ENCODE measurements at places on chromosomes 6 and 20.
A peak's percentile ranks its signal among the peaks of the same experiment; 100 is the strongest.

GRCh38 chr6:90078513-90079289 is 184.4 kb downstream of the GJA10 start:
- no peak for DNase-seq

- DNase-seq = no peak
These were observed 17.1 kb downstream of the TMEM30A start for GRCh38 chr6:75267461-75267860.

GRCh38 chr6:71367756-71368155 is 79.1 kb downstream of the OGFRL1 start:
- DNase-seq = no peak

- no peak for DNase-seq
These were observed 61.1 kb downstream of the CAP2 start for GRCh38 chr6:17454316-17455005.

DNA sequence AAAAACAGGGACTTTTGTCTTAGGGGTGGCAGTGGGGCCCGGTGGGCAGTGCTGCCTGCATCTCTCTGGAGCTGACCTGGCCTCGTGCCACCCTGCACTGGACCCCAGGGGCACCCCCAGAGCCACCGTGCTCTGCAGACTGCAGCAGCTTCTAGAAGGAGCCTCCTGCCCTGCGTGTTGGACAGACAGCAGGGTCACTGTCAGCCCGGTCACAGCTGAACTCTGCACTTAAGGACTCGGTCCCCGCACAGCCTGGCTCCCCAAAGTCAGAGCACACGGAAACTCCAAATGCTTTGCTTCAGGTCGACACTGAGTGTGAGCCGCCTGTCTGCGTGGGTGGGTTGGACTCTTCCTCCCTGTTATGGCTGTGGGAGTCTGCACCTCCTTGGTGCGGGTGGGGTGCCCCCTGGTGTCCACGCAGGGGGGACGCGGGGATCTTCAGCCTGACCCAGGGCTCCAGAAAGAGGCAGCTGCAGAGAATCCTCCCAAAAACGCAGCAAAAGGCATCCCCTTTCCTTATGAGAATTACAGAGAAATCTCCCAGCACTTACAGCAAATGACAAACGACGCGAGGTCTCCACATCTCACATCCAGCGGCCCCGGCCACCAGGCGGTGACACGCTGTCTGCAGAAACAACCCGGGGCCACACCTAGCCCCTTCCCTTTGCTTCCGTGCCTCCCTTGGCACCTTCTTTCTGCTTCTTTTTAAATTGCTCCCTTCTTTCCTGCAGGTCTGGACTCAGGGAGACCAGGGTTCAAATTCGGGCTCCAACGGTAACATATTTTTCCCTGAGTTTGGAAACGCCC is 36.3 kb upstream of the DACT2 start:
- DNase-seq = peak; percentile 69

DNA sequence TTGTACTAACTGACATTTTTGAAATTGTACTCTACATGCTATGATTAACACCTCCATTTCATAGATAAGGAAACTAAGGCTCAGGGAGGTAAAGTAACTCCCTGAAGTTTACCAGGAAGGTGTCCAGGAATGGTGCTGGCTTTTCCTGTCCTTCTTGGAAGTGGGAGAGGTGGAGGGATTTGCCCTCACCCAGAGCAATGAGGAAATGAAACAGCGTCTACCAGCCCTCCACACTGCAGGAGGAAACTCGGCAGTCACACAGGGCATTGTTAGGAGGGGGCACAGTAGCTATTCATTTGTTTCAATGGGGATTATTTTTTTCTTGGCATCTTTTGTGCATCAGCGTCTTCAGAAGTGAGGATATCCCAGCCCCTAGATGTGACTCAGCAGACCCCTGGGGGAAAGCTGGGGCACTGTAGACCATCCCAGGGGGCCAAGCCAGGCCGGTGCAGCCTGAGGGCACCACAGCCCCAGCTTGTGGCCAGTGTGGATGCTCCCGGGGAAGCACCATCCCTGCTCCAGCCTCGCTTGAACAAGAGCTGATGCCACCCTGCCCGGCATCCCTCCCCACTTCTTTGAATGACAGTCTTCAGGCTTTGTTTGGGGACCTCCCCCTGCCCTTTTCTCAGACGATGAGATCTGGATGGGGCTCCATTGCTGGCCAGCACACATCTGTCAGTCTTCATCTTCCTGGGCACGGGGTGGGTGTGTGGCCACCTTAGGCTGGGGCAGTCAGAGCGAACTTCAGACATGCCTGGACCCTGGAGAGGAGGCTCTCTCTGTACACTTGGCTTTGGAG is 224.4 kb upstream of the PMEPA1 start:
- no peak for DNase-seq

DNA sequence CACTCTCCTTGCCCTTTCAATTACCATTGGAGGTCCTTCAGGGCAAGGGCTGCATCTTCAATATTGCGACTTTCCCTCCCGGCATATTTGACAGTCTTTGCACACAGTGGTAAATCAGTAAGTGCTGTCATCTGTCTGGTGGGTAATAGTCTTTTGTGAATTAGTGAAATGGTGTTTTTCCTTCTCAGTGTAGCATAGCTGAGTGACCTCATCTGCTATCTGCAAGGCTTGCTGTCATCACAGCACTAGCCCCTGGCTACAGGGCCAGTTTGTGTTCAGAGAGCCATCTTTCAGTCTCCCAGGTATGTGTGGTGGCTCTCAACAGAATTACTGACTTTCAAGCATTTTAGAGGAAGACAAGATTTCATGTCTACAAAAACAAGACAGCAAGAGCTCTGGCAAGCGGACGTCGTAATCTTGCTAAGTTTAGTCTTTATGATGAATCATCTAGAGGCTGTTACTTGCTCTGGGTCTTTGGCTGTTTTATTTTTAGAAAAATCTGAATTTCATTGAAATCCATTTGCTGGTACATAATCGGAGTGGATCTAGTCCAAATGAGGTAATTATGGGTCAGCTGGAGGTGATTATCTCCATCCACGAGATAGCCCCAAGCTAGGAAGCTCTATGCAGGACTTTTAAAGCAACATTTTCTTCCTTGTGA is 528.9 kb downstream of the EPM2A start:
- no peak for DNase-seq

- DNase-seq = no peak
These were observed 74.2 kb downstream of the CD164 start for GRCh38 chr6:109308018-109308492.

DNA sequence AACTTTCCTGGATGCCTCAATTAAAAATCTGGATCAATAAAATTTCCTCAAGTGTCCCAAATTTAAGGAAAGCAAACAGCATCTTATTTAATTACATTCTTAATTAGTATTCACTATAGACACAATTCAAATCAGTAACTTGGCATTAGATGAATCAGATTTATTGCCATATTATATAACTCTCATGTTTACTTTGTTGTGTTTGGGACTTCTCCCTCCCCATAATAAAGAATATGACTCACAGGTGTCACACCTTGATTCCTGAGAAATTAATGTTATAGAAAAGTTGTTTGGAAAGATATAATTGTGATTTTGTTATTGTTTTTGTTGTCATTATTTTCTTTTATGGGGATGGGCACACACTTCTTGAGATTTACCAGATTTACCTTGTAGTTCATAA is 18.4 kb downstream of the EYA4 start:
- no peak for DNase-seq

DNA sequence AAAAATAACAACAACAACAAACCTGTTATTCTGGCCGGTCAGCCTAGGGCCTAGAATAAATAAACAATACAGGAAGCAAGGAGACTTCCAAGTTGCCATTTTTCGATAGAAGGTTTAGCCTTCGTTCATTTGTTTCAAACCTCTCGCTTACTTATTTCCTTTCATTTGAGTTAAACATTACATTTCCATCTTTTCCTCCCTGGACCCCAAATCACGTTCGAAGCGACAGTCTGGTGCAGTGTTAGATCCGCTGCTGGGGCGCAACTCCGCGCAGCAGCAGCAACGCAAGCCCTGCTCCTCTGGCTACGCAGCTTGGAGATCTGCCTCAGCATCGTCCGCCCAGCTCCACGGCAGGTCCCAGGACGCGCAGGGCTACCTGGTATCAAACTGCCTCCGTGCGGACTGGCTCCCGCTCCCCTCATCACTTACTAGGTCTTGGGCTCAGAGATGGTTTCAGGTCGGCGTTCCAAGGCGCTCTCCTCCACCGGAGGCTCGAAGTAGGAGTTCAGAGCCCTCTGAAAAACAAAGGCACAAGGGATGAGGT is 530 bp downstream of the TDP2 start:
- peak; percentile 52 for DNase-seq

- no peak for DNase-seq
These were observed 44.7 kb upstream of the MLN start for GRCh38 chr6:33848484-33848883.

DNA sequence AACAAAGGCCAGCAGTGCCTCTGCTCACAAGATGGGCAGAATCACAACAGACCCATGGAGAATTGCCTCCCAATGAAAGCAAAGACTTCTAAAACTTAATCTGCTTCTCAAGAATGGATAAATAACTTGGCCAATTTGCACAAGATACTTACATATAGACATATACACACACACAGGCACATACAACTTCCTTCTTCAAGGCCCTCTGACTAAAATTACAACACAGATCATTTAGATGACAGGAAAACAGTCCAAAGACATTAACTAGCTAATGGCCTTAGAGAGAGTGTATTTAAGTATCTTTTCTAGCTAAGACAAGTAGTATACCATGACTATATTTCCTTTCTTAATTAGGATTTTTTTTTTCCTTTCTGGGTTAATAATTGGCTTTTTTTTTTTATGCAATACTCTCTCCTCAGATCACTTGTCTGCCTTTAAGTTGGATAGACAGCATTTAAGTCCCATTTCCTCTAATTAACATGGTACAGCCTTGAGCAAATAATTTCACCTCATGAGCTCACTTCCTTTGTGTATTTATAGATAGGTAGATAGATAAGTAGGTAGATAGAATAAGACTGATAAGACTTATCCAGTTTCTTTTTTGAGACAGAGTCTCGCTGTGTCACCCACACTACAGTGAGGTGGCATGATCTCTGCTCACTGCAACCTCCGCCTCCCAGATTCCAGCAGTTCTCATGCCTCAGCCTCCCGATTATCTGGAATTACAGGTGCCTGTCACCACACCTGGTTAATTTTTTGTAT is 70.0 kb downstream of the NRSN1 start:
- DNase-seq = no peak

GRCh38 chr6:3364391-3364790 is 92.5 kb downstream of the SLC22A23 start:
- DNase-seq = peak; percentile 54

GRCh38 chr20:62171245-62171644 is 11.6 kb upstream of the MTG2 start:
- no peak for DNase-seq

GRCh38 chr20:19823971-19824370 is 65.9 kb downstream of the RIN2 start:
- no peak for DNase-seq

- DNase-seq = no peak
These were observed 13.8 kb upstream of the EYA4 start for GRCh38 chr6:133227344-133227743.

- no peak for DNase-seq
These were observed 56.9 kb downstream of the PDE10A start for GRCh38 chr6:165605901-165606739.

- DNase-seq = no peak
These were observed 7.4 kb downstream of the FKBP5 start for GRCh38 chr6:35681298-35681697.

DNA sequence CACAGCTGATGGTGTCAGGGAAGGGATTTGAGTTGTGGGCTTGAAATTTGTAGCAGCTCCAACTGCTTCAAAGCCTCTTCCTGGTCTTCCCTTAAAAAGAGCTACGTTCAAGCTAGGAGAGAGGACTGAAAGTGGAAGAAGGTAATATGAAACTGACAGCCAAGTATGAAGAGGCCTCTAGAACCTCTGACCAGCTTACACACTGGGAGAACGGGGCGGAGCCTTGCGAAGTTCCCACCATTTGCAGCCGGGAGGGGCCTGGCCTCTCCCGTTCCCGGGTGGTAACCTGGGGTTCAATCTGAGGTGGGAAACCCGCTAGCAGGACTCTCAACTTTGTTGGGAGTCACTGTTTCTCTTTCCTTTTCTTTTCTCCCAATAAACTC is 97.8 kb upstream of the PDE10A start:
- DNase-seq = no peak

- DNase-seq = no peak
These were observed 151.7 kb downstream of the ZFAND3 start for GRCh38 chr6:37971266-37971665.

DNA sequence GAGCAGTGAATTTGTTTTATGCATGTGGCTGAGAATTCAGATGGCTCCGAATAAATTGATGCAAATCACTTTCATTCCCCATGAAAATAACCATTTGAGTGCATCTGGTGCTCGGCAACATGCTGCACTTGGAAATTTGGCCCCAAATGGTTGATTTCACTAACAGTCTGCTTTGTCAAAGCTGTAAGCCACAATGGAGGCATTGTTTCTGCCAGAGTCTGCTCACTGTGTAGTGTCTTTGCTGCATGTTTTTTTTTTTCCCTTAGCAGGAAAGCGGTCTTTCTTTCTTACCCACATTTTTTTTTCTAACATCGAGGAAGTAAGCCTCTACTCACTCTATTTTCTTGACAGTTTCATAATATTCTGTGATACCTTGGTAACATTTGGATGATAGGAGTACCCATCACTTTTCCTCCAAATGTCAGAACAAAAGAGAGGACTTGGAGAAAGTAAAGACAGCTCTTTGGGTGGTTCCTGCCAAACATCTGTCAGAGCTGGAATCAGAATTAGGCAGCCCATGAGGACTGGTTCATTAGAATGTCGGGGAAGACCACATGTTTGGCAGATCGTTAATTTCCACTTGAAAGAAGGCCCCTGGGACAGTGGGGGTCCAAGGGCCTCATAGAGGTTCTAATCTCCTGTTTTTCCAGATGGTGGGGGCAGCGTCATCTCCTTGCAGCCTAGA is 149.5 kb downstream of the DOK5 start:
- DNase-seq = no peak

GRCh38 chr20:19816386-19816785 is 58.3 kb downstream of the RIN2 start:
- DNase-seq = no peak

- DNase-seq = no peak
These were observed 180.6 kb upstream of the ZFP64 start for GRCh38 chr20:52372169-52372568.

- no peak for DNase-seq
These were observed 20.2 kb upstream of the NAA20 start for GRCh38 chr20:19996917-19997316.

DNA sequence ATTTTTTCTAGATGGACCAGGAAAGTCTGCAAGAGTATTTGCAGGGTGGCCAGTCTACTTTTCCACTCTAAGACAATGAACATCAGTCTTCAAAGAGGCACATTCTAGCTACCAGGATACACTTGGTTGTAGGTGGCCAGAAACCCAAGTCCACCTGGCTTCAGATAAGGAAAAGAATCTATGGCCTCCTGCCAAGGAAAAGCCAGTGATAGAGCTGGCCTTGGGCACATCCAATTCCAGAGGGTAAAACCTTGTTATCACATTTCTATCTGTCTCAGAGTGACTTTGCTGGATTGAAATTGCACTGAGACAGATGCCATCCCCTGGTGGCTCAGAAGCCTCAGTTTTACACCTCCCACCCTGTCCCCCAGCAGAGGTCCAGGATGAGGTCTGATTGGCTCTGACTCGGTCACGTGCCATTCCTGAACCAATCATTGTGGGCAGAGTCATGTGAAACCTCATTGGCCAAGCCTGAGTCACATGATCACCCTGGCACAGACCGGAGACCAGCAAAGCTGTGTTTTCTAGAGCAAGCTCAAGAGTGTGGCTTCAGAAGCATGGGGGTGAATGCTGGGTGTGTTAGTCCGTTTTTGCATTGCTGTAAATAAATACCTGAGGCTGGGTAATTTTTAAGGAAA is 497.4 kb upstream of the SULF2 start:
- no peak for DNase-seq

GRCh38 chr6:169132352-169132940 is 121.2 kb downstream of the THBS2 start:
- no peak for DNase-seq

Measured in RPMI8226 (cell line).